ENCODE measurements at places on chromosomes 2 and 18.

GRCh38 chr18:3704556-3705344 lies 254.8 kb downstream of the TGIF1 start:
- no peak for DNase-seq

DNA sequence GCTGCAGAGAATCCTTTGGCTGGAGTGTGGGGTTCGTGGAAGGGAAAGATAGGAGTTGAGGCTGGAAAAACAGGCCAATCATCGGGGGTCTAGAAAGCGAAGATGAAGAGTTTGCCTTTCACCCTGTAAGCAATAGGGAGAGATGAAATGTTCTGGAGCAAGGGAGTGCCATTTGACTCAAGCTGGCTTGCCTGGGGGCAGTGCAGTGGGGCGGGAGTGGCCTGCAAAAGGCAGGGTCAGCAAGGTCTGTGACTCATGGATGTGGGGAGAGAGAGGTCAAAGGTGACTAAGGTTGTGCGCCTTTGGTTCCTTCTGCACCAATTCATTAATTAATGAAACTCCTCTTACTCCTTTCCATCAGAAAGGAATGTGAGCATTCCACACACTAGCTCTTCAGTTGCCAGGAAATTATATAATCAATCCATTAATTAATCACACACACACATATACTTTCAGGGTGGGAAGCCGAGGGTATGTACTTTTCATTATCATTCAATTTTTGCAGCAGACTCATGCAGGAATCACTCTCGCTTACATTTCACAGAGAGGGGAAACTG lies 227.6 kb downstream of the MYCN start:
- DNase-seq = no peak

DNA sequence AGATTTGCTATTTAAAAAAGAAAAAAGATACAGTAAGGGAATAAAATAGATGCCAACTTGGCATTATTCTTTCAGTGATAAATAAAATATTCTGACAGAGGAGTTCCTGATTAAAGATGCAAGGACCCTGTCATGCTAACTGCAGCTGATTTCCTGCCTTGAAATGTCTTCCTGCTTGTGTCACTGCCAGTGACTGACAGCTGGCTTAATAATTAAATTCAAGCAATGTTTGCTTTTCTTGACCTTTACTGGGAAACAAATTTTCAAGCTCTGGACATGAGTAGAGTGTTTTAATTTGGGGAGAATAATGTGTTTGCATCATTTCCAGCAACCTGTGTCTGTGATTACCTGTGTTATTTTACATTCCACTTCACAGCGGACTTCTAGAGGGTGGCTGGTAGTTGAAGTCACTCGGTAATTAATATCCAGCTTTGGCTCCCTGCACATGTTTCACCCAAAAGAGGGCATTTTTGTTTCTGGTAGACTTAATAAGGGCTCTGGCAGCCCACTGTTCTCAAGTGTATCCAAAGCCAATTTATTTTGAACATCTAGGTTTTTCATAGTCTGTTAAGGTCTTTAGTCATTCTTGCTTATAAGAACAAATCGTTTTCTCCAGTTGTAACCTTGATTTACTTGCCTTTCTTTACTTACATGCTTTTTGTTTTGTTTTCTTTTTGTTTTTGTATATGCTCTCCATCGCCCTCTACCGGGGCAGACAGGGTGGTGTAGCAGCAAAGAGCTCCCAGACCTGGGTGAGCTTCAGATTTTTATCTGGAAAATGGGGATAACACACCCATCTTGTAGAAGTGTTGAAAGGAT lies 48.5 kb upstream of the PROKR1 start:
- DNase-seq = peak; percentile 65

GRCh38 chr2:169086893-169087467 lies 17.6 kb downstream of the DHRS9 start:
- DNase-seq = no peak

DNA sequence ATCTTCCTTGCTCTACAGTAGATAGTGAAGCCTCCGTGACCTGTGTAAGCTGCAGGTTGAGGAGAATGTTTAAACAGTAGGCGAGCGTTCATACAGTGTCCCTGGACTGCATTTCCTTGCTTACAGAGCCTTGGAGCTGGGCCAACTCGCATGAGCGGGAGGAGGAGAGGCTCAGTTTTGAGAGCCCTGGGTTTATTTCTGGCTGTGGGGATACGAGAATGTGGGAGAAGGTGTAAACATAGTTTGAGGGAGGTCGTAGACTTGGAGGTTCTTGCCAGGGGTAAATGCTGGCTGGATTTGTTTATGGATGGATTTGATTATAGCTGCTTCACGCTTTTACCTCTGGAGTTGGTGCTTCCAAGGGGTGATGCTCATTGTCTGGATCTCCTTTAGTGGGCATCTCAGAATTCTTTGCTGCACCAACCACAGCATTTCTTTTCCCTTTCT lies 20.8 kb downstream of the CRIM1 start:
- no peak for DNase-seq

GRCh38 chr2:134819334-134819733 lies 19.1 kb upstream of the ACMSD start:
- DNase-seq = no peak

DNA sequence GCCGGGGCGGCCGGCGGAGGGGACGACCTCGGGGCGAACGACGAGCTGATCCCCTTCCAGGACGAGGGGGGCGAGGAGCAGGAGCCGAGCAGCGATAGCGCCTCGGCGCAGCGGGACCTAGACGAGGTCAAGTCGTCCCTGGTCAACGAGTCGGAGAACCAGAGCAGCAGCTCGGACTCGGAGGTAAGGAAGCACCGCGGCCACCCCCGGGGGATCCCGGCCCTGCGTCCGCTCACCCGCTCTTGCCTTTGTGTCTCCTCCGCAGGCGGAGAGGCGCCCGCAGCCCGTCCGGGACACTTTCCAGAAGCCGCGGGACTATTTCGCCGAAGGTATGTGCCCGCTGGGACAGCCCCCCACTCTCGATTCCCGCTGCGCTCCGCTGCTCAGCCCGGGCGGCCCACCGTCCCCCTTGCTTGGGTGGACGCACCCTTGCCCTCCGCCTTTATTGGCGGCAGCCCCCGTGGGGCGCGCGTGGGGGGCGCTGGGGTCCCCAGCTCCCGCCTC lies 611 bp downstream of the TCF7L1 start:
- no peak for DNase-seq

DNA sequence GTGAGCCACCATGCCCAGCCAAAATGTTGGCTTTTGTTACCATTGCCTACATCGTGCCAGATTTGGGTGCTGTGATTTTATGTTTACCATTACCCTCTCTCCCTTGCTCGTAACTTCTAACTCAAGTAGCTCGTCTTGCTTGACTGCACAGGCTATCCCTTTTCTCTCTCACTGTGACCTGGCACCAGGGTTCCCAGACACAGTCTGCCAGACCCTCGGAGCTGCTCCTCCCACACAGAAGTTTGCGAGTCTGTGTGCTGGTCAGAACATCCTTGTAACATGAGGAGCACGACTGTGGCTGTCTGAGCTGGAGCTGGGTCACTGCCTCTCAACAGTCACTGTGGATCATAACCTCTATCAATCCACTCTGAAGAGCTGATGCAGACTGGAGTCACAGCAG lies 152.5 kb upstream of the ACKR3 start:
- no peak for DNase-seq

GRCh38 chr2:38509947-38510326 lies 92.8 kb downstream of the HNRNPLL start:
- DNase-seq = no peak

DNA sequence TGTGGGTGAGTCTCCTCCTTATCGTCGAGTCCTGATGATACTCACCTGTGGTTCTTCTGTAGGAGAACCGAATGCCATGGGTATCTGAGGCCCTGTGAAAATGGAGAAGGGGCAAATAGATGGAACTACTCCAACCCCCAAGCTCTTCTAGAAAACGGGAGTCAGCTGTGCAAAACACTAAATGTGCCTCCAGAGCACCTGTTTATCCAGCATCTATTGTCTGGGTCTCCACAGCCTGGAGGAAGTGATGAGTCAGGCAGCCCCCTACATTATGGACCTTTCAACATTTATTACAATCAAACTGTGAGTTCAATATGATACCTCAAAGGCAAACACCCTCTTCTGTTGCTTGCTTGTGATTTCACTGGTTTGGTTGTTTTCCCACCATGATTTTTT lies 9.8 kb upstream of the LRRFIP1 start:
- DNase-seq = no peak

- no peak for DNase-seq
Observed at GRCh38 chr18:49630246-49630699, 68.4 kb downstream of the LIPG start.

DNA sequence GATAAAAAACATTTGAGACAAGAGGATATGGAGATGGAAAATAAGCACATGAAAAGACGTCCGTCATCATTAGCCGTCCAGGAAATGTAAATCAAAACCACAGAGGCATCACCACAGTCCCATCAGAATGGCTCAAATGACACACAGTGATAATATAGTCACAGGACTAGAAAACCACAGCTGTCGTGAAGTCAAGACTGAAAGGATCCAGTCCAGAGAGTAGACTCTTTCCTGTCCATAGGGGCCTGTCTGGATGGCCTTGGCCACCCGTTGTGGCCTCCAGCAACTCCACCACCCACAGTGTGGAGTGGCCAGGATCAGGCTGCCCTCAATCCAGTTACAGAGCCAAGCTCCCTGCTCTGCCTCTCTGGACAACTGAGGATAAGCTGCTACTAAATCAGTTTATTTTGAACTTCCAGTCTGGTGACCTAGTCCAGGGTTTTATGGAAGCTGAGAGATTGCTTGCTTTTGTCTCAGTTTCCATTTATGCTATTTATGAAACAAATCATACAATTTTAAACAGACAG lies 60.4 kb downstream of the RHOB start:
- no peak for DNase-seq

DNA sequence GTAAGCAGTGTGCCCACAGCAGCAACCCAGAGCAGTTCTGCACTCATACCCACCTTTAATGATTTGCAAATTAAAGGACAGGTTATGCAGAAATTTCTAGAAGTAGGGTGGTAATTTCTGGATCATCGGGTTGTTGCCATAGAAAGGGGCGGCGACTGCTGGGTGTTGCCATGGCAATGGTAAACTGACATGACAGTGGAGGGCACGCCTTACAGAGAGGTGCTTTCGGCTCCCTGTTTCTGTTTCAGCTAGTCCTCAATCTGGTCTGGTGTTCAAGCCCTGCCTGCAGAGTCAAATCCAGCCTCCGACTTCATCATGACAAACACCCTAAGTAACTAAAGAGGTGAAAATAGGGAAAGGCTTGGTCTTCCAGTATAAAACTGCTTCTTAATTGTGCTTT lies 667.7 kb downstream of the SOCS6 start:
- no peak for DNase-seq

- no peak for DNase-seq
Observed at GRCh38 chr2:123609077-123609476, 416.0 kb upstream of the CNTNAP5 start.

- no peak for DNase-seq
Observed at GRCh38 chr2:117523267-117523666, 291.2 kb upstream of the DDX18 start.

GRCh38 chr2:27019931-27020855 lies 12.6 kb upstream of the TMEM214 start:
- peak; percentile 22 for DNase-seq
